Naive B cell (primary cell): ENCODE measurements at places on chromosomes 4 and X. TPM values are rescaled to one million over a fixed set of nuclear protein-coding genes. Genes with fewer than 3 reads are reported as not detected.
A peak's percentile ranks its signal among the peaks of the same experiment; 100 is the strongest.

DNA sequence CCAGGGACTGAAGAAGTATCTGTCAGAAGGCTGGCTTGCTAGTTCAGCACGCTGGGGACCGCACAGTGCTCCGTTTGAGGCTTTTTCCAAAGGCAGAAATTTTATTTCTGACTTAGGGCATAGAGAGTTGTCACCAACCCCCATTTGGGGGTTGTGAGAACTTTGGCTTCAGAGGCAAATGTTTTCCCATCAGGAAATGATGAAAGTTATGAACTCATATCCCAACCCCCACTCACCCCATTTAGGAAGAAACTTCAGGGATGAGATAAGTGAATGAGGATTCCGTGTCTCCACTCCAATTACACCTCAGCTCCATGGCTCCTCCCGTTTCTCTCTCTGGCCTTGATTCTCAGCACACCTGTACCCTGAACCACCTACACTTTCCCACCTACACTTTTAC is 4.3 kb upstream of the WDR13 start:
- H3K27me3 ChIP-seq = no peaks in the 10 kb centered on the region
- no peak overlapping the region for H3K4me3 ChIP-seq
- no peak overlapping the region for H3K27ac ChIP-seq
- no peak for DNase-seq

DNA sequence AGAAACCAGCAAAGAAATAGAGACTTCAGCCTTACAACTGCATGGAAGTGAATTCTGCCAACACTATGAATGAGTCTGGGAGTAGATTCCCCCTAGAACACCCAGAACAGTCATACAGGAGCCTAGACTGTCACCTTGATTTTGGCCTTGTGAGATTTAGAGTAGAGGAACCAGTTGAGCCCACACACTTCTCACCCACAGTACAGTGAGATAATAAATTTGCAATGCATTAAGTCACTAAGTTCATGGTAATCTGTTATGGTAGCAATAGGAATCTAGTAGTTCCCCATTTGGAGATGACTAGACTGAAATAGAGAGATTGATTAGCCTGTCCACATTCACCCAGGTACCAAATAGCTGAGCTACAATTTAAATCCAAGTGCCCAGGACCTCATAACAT is 59.0 kb downstream of the FAM13A start:
- no peaks in the 10 kb centered on the region for H3K4me1 ChIP-seq
- DNase-seq = no peak
- H3K36me3 ChIP-seq = no peaks in the 10 kb centered on the region
- no peak overlapping the region for H3K4me3 ChIP-seq

Gene SULT1B1
- 0.62 TPM for polyA plus RNA-seq

Gene TLR6
- 7.9 TPM for polyA plus RNA-seq

- H3K27ac ChIP-seq = no peak overlapping the region
- no peaks in the 10 kb centered on the region for H3K36me3 ChIP-seq
- no peak overlapping the region for H3K4me3 ChIP-seq
- H3K4me1 ChIP-seq = peaks cover 18% of the 10 kb centered on the region
- H3K27me3 ChIP-seq = no peaks in the 10 kb centered on the region
- peak; percentile 14 for DNase-seq
Measured at GRCh38 chr4:10893395-10893794, 208.8 kb upstream of the CLNK start.

Gene CCNA2
- not detected for polyA plus RNA-seq

GRCh38 chrX:49137492-49137891 is 14.0 kb upstream of the GPKOW start:
- H3K27me3 ChIP-seq = no peaks in the 10 kb centered on the region
- peaks cover 13% of the 10 kb centered on the region for H3K36me3 ChIP-seq
- no peak overlapping the region for H3K4me3 ChIP-seq
- DNase-seq = no peak

GRCh38 chr4:16642897-16643296 is 255.5 kb downstream of the LDB2 start:
- H3K36me3 ChIP-seq = no peaks in the 10 kb centered on the region
- no peak overlapping the region for H3K4me3 ChIP-seq
- DNase-seq = no peak
- H3K27me3 ChIP-seq = no peaks in the 10 kb centered on the region
- no peak overlapping the region for H3K27ac ChIP-seq
- H3K4me1 ChIP-seq = no peaks in the 10 kb centered on the region

DNA sequence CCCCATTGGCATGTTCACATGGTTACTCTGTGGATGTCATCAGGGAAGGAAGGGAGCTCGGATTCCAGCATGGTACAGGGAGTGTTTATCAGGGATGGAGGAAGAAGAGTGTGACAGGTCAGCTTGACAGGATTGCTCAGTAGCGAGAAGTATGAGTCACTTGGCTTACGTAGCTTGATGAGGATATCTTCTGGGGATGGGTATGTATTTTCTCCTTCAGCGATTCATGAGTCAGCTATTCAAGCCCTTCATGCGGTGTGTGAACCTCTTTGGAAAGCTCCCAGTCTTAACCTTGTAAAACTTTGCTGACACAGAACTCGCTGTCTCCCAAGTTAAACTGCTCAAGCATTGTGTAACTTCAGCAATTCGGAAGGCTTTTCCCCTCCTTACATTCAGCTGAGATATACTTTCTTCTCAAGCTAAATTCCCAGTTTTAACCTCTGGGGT is 275.4 kb downstream of the ARHGAP10 start:
- H3K4me1 ChIP-seq = no peaks in the 10 kb centered on the region
- H3K27me3 ChIP-seq = no peaks in the 10 kb centered on the region
- no peak overlapping the region for H3K4me3 ChIP-seq
- H3K36me3 ChIP-seq = no peaks in the 10 kb centered on the region

Gene LDB2
- not detected for polyA plus RNA-seq

DNA sequence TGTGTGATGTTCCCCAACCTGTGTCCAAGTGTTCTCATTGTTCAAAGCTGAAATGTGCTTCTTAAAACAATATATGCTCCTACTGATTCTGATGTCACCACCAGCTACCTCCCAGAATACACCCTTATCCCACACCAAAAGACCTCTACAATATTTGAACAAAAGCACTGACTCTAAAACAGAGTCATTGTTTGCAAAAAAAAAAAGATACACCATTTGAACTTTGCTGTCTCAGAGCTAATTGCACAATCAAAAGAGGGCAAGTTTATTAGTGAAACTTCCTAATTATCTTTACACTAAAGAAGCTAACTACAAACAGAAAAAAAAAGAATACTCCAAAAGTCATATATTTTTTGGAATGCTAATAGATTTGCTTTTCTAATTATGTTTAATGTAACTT is 34.1 kb upstream of the INTU start:
- no peaks in the 10 kb centered on the region for H3K4me1 ChIP-seq
- H3K27me3 ChIP-seq = no peaks in the 10 kb centered on the region
- H3K4me3 ChIP-seq = no peak overlapping the region
- H3K27ac ChIP-seq = no peak overlapping the region

GRCh38 chr4:75542824-75543223 is 13.0 kb upstream of the ODAPH start:
- no peak overlapping the region for H3K27ac ChIP-seq
- H3K4me3 ChIP-seq = no peak overlapping the region
- DNase-seq = no peak
- H3K4me1 ChIP-seq = no peaks in the 10 kb centered on the region
- peaks cover 21% of the 10 kb centered on the region for H3K36me3 ChIP-seq

DNA sequence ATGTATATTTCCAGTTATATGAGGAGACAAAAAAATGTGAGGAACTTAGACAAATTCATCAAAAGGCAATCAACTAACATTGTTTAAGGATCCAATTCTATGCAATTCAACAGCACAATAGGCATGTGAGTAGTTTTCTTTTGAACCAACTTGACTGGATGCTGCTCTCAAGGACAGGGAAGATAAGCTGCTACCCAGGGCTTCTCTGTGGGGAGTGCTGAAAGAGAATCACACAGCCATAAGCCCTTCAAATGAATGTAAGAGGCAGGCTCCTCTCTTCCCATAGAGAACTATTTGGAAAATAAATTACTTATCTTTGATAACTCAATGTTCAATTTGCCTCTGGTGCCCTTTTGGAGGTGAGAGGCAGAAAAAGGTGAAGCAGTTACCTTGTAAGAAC is 1413.6 kb downstream of the PCDH7 start:
- H3K4me3 ChIP-seq = no peak overlapping the region
- no peaks in the 10 kb centered on the region for H3K27me3 ChIP-seq
- no peak overlapping the region for H3K27ac ChIP-seq
- no peaks in the 10 kb centered on the region for H3K4me1 ChIP-seq

Gene PRDM5
- not detected for polyA plus RNA-seq

GRCh38 chrX:40146262-40147125 is 48.7 kb upstream of the BCOR start:
- peak overlapping the region; percentile 78 for H3K4me3 ChIP-seq
- peaks cover 50% of the 10 kb centered on the region for H3K4me1 ChIP-seq
- DNase-seq = peak; percentile 58
- H3K27me3 ChIP-seq = no peaks in the 10 kb centered on the region

DNA sequence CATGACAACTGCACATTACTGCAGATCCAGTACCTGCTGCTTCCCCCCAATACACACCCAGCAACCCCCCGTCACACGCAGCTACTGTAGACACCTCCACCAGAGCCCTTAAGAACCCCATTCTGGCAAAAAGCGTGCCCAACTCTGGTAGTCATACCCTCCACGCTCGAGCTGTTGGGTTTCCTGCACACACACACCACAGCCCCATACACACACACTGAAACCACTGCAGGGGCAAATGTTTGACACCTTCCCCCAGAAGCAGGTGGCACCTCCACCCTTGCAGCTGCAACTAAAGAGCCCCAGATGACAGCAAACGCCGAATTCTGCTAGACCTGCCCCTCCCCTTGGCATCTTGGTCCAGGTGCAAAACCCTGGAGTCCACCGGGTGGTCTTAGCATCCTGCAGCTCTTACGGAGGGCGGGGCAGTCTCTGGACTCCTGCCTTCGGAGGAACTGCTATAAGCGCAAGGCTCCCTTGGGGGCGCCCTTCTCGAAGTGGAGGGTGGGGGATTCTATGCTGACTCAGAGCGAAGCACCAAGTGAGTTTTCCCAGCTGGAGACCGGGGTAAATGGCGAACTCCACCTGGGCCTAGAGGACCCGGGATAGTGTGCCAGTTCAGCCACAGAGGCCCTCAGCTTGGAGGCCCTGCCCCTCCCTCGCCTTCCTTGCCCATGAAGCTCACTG is 1.5 kb downstream of the FRMPD3 start:
- no peak overlapping the region for H3K27ac ChIP-seq
- H3K36me3 ChIP-seq = peaks cover 7% of the 10 kb centered on the region
- peak overlapping the region; percentile 86 for H3K4me3 ChIP-seq

Gene TMEM35A
- not detected for polyA plus RNA-seq

DNA sequence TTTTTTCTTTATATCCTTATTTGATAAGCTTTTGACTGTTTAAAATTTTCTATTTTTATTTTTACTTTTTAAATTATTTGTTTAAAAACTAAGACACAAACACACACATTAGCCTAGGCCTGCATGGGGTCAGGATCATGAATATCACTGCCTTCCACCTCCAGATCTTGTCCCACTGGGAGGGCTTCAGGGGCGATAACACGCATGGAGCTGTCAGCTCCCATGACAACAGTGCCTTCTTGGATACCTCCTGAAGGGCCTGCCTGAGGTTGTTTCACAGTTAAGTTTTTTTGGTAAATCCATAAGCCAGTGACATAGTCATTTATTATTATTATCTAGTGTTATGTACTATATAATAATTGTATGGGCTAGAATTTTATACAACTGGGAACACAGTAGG is 85.4 kb upstream of the FAT1 start:
- H3K4me3 ChIP-seq = no peak overlapping the region
- no peak for DNase-seq
- H3K27ac ChIP-seq = no peak overlapping the region
- no peaks in the 10 kb centered on the region for H3K36me3 ChIP-seq
- H3K27me3 ChIP-seq = no peaks in the 10 kb centered on the region

GRCh38 chr4:17232566-17233253 is 279.2 kb downstream of the QDPR start:
- H3K4me1 ChIP-seq = no peaks in the 10 kb centered on the region
- H3K27ac ChIP-seq = no peak overlapping the region
